GM04503 (cell line): ENCODE measurements at places on chromosomes 4 and X.

GRCh38 chr4:87524456-87524855, 4.7 kb downstream of the SPARCL1 start:
- DNase-seq = no peak

GRCh38 chr4:183240581-183241321, 79.3 kb downstream of the CLDN22 start:
- no peak for DNase-seq

DNA sequence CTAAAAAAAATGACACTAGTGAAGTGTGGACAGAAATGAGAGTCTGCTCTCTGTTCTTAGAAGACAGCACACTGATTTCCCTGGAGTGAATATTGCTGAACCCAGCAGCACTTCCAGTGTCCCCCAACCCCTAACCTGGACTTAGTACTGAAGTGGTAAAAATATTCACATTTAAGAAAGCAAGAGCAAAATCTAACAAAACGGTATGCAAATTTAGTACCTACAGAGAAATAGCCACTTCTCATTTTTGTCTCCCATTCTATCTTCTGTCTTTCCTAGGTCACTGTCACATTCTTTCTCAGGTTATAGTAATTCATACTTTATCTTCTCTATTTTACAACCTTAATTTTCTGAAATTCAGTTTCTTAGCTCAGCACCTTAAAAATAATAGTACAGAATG, 274.7 kb downstream of the CFAP299 start:
- no peak for DNase-seq

DNA sequence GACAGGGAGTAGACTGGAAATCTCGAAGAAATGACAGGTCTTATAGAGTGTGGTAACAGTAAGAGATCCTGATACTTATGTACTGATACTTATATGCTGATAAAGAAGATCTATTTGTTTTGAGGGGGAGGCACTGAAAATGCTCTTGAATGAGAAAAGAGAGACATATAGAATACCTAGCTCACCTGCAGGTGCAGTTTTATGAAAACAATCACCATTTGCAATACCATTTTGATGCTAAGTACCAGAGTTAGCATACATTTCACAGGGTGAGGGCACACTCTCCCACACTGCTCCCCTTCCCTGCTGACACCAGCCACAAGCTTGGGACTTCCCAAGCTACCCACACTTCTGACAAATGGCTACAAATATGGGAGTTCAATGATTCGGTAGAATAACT, 1490.1 kb upstream of the IGFBP7 start:
- no peak for DNase-seq

DNA sequence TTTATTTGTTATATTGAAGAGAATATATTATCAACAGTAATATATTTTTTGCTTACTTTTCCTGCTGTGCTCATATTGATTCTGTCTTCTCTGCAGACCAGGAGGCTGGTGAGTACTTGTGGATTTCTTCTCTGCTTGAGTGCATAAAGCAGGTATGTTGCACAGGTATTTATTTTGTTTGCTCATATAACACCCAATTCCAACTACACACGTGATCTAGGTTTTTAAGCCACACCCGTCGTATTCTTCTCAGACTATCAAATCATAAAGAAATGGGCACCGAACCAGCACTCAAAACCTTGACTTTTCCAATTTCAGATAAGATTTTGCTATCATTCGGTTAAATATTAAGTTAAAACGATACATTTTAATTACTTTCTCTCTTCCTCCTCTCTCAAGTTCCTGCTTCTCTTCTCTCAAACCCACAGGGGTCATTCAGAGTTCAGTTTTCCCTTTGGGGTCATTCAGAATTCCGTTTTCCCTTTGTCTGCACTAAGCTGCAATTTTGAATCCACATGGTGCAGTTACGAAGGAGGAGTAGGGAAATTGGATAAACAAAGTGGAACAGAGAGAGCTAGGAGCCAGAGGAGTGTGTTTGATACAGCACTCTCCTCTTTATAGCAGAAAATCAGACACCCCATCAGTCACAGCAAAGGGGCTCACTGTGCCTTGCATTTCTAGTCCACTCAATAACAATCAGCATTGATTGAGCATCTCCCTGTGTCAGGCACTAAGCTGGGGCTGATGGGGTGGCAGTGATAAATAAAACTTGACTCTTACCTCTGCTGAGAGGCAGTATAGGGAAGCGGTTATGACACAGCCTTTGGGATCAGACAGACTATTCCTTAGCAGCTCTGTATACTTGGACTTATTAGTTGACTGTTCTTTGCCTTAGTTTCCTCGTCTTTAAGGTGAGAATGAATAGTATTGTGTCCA, at the start of gene ADH1C:
TSS of gene ADH1C (minus strand) at position 145 of the 936 bp plus-strand sequence. CDS start at position 74, 71 bp downstream.
- no peak for DNase-seq

DNA sequence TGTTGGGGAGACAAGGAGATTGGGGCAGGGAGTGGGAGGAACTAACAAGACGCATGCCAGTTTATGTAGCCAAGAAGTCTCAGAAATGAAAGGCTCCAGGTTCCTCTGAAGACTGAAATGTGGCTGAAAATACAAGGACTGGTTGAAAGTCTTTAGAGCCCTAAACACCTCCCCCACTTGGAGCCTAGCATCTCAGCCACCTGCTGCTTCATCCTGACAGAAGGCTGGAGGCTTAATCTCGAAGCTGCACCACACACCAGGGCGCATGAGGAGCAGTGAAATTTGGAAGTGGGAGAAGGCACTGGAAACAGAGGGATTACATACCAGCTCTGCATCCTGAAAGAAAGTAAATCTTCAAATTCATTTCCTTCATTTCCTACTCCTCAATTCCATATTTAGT, 160.7 kb upstream of the FTHL17 start:
- DNase-seq = no peak

- DNase-seq = no peak
These were observed 727.2 kb downstream of the C4orf33 start for GRCh38 chr4:129823105-129823504.

- DNase-seq = peak; percentile 49
These were observed 16.4 kb upstream of the SRPX start for GRCh38 chrX:38236901-38237615.

DNA sequence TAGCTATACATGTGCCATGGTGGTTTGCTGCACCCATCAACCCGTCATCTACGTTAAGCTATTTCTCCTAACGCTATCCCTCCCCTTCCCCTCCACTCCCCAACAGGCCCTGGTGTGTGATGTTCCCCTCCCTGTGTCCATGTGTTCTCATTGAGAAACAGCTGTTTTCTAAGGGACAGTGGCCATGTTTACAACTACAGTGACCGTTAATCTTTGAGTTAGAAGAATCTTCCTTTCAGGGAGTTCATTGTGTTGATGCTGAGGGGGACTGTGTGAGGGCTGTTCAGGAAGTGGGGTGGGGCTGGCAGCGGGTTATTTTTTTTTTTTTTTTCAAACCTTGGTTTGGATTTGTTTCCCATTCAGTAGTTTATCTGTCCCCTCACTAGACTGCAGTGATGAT, 179.9 kb downstream of the NHS start:
- no peak for DNase-seq

GRCh38 chrX:109372291-109372690, 109.6 kb downstream of the GUCY2F start:
- no peak for DNase-seq
